ENCODE measurements at places on chromosomes 5 and 9. TPM values are rescaled to one million over a fixed set of nuclear protein-coding genes. Genes with fewer than 3 reads are reported as not detected.

The FSD1L gene
- total RNA-seq, result 9.9 TPM

The GPR107 gene
- 31.5 TPM for total RNA-seq

The LVRN gene
- 0.33 TPM for total RNA-seq

The ANKDD1B gene
- total RNA-seq, result 0.62 TPM

The FOXD4L6 gene
- 0.11 TPM for total RNA-seq

The FAM221B gene
- not detected for total RNA-seq

The THBS4 gene
- total RNA-seq, result 2.1 TPM

The ANKRD20A1 gene
- total RNA-seq, result 0.12 TPM

The OR1J1 gene
- total RNA-seq, result not detected
